Muscle of leg (tissue), 16 donors: ENCODE measurements at places on chromosomes 3 and 15. TPM values are rescaled to one million over a fixed set of nuclear protein-coding genes. Genes with fewer than 3 reads are reported as not detected.
A peak's percentile ranks its signal among the peaks of the same experiment; 100 is the strongest.

DNA sequence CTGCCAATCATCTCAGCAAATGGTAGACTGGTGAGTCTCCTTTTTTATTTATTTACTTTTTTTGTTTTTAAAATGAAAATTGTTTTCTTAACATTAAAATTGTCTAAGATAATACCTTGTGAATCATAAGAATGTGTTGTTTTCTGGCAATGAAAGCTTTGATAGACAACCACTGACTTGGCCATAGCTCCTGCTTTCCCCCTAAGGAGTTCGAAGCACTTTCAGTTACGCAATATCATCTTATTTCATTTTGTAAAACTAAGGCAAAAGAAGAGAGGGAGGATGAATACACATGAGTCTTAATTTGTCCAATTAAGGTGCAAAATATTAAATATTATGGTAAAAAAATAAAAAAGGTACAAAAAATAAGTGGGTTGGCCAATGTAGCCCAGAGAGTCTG is 74.8 kb upstream of the PLCL2 start:
- no peak for DNase-seq

GRCh38 chr3:145865399-145866018 is 295.5 kb downstream of the PLOD2 start:
- DNase-seq = peak; percentile 94

- DNase-seq = peak; percentile 53
Measured at GRCh38 chr3:42090973-42091731, at the start of gene TRAK1. TRAK1 (plus strand) TSS chr3:42091357; CDS start chr3:42091470, 113 bp downstream.

DNA sequence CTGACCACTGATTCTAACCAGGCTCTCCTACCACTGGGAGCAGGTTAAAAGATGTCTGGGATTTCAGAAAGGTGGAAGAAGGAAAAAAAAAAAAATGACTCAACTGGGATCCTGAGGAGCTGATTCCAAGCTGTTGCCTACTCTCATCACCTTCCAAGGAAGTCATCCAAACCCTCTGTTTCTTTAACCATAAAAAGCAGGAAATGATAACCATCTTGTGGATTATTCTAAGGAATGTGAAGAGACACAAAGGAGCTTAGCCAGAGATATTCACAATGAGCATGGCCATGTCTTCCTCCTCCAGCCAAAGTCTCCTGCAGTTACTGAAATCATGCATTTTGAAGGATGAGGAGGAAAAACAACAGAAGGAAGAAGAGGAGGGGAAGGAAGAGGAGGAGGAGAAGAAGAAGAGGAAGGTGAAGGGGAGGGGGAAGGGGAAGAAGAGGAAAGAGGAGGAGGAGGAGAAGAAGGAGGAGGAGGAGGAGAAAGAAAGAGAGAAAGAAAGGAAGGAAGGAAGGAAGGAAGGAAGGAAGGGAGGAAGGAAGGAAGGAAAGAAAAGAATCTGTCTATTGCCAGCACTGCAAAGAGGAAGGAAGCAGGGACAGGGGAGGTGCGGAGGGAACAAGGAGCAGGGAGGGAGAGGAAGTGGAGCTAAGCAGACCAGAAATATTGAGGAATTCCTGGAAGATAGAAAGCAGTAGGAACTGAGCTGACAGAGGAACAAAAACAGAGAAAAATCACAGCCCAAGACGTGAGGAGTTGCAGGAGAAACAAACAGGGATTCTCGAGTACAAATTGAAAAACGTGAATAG is 229.2 kb downstream of the UACA start:
- peak; percentile 42 for DNase-seq

DNA sequence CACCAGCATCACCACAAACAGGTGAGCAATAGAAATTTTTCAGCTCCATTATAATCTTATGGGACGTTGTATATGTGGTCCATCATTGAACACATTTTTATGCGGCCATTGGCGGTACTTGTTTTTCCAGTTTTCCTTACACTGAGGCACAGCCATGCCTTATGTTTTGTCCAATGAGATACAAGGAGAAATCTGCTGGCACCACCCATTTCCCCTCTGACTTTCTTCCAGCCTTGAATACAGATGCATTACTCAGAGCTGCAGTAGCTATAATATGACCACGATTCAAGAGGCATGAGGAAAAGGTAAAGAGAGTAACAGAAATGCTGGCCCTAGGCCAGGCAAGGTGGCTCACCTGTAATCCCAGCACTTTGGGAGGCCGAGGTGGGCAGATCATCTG is 9.0 kb upstream of the PIK3R4 start:
- no peak for DNase-seq

GRCh38 chr3:155228676-155229075 is 64.8 kb downstream of the STRIT1 start:
- no peak for DNase-seq

GRCh38 chr3:56389183-56389830 is 79.0 kb downstream of the ERC2 start:
- DNase-seq = no peak

DNA sequence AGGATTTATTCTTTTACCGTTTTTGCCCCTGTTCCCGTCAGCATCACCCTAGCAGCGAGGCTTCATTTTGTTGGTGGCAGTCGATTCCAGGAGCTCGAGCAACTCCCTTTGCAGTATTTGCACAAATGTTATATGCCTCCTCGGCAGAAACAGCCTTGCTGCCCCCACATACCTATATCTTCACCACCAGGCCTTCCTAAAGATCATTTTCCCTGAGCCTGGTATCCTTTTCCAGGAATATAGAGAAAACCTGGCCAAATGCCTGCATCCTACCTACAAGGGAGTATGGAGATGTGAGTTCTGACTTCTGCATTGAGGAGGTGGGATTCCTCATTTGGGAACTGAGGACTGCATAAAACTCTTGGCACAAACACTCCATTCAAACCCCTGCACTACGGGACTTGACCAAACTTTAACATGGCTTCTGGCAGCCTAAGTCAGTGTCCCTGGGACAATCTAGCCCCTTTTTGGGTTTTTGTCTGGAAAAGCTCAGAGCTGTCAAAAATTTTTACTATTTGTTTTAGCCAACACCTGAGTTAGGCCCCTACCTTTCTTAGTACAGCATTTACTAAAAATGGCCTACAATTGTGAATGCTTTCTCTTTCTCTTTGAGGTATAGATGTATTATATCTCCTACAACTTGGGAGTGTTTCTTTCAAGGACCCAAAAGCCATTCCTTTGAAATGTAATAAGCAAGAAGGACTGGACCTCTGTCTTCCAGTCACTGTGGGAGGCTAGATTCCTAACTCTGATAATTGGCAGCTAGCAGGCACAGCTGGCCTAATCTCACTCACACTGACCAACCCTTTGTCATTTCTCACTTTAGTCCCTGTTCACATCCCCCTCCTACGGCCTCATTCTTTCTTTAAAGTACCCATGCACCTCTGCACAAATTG is 12.1 kb upstream of the UBE2Q2 start:
- no peak for DNase-seq

DNA sequence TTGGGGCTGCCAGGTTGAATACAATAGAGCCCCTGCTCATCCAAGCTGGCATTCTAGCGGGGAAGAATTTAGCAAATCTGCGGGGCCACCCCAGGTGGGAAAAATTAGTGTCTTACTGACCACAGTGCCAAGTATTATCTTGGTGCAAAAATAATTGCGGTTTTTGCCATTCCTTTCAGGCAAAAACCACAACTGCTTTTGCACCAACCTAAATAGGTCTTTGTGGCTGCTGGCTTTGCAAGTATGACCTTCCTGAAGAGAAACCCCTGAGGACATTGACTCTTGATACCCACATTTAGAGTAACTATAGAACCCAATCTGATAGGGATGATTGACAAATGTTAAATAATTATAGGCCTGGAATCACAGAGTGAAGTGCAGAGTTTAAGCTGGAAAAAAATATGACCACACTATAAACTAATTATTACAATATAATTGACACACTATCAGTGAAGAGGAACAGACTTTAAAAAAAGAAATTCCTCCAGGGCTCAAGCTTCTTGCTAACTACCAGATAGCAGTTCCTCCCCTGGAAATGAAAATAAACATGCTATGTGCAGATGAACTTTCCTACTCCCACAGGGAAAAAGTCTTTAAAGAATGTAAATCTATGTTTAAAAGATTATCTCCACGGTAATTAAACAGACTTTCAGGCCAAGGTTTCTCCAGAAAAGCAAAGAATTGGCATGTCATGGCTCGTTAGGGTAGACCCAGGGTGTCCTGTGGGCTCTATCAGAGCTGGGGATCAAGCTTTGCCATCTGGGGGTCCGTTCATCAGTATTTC is 34.4 kb downstream of the CA12 start:
- DNase-seq = peak; percentile 47

- DNase-seq = no peak
Measured at GRCh38 chr3:28018925-28019718, 222.3 kb upstream of the CMC1 start.

DNA sequence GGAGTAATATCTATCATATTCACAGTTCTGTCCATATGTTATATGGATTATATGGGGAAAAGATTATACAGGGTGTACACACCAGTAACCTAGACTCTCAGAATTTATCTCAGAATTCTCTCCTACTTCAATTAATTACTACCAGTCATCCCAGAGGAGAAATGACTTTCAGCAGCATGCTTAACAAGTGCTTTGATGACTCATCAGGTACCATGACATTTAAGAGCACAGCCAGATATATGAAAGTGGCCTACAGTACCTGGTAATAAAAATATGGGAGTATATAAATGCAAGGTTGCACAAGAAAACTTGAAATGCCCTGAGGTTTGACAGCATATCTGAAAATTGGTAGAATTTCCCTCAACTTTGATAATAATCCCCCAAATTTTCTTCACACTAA is 1273.0 kb downstream of the OTOL1 start:
- DNase-seq = no peak

- peak; percentile 51 for DNase-seq
Measured at GRCh38 chr3:16130066-16130465, 44.4 kb upstream of the GALNT15 start.

- peak; percentile 70 for DNase-seq
Measured at GRCh38 chr15:55007561-55007960, 189.2 kb downstream of the RSL24D1 start.

DNA sequence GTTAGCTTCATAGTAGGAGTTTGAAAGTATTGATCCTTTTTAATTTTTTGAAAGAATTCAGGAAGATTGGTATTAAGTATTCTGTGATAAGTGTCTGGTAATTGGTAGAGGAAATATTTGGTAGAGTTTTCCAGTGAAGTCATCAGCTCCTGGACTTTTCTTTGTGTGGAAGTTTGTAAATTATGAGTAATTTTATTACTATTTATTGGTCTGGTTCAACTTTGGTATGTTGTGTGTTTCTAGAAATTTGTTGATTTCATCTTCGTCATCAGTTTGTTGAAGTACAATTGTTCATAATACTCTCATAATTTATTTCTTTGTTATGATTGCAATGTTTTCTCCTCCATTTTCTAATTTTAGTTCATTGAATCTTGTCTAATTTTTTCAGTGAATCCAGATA is 832.0 kb downstream of the OTOL1 start:
- no peak for DNase-seq

- DNase-seq = no peak
Measured at GRCh38 chr15:99433757-99434450, 131.9 kb upstream of the MEF2A start.

- DNase-seq = peak; percentile 2
Measured at GRCh38 chr3:7683426-7683825, 818.2 kb upstream of the LMCD1 start.

- no peak for DNase-seq
Measured at GRCh38 chr3:86562090-86562489, 428.9 kb downstream of the VGLL3 start.

The SNURF gene
- 16.7 TPM for total RNA-seq

The SEMA3G gene
- 10.8 TPM for total RNA-seq

The ADAMTS17 gene
- 5.9 TPM for total RNA-seq

The SLC15A2 gene
- 27.0 TPM for total RNA-seq

The LRRC3B gene
- 11.0 TPM for total RNA-seq

The IL20RB gene
- total RNA-seq = 0.84 TPM

The SNX22 gene
- total RNA-seq = 0.49 TPM

The MAGEL2 gene
- 9.2 TPM for total RNA-seq

The RPL15 gene
- total RNA-seq = 2,527 TPM

The C3orf70 gene
- total RNA-seq = 4.8 TPM

The CKMT1B gene
- total RNA-seq = not detected

The MUSTN1 gene
- 165 TPM for total RNA-seq

The CPNE9 gene
- total RNA-seq = 0.09 TPM
